ENCODE measurements at places on chromosomes 1 and 21.

DNA sequence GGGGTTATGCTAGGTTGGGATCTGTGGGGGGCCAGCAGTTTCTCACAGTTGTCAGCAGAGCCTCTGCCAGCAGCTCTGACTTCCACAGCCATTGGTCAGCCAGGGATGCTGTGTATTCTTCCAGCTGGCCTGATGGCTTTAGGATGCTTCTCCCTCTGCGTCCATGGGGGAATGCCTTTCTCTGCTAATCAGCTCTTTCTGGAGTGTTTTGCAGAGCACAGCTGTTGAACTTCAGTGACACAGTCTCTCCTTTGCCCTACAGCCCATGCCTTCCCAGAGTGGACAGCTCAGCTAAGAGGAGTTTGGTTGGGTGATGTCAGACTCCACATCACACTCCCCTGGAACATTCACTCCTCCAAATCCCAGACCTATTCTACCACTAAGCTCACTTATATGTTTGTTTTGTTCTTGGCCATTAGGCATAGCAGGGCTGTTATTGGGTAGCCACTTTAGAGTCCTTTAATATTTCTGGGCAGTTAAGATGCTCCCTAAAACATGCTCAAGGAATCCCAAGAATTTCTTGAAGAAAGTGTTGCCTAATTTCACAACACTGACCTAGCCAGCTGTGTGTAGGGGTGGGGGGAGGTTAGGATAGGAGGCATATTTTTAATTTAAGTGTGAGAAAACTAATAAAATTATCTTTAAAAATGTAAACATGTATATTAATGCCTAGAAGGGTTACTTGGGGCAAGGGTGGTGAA is 75.3 kb upstream of the KIAA0040 start:
- no peaks in the 10 kb centered on the region for H3K4me1 ChIP-seq
- H3K27ac ChIP-seq: no peak overlapping the region
- H3K4me3 ChIP-seq: no peak overlapping the region
- peaks cover 19% of the 10 kb centered on the region for H3K27me3 ChIP-seq
- no peak for DNase-seq
- no peaks in the 10 kb centered on the region for H3K36me3 ChIP-seq

GRCh38 chr1:111198836-111199235 is 1.6 kb downstream of the DENND2D start:
- no peaks in the 10 kb centered on the region for H3K27me3 ChIP-seq
- no peak overlapping the region for H3K4me3 ChIP-seq
- DNase-seq: no peak
- no peaks in the 10 kb centered on the region for H3K36me3 ChIP-seq

DNA sequence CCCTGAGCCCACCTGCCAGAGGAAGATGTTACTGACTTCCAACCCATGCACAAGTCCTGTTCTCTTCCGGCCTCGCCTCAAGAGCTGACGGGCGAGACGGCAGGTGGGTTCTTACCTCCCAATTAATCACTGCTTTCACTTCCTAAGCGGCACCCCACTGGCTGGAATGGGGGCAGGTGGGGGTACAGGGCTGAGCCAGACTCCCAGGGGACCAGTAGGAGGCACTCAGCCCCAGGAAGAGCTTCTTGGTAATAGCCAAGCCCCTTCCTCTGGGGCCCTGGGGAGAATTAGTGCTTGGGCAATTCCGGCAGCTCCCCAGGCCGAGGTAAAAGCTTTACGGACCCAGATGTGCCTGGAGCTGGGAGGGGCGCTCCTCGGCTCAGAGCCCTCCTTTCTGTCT is 9.7 kb downstream of the CNTN2 start:
- no peaks in the 10 kb centered on the region for H3K36me3 ChIP-seq
- DNase-seq: no peak
- no peaks in the 10 kb centered on the region for H3K27me3 ChIP-seq
- no peak overlapping the region for H3K4me3 ChIP-seq
- H3K4me1 ChIP-seq: peaks cover 25% of the 10 kb centered on the region
- no peak overlapping the region for H3K27ac ChIP-seq

DNA sequence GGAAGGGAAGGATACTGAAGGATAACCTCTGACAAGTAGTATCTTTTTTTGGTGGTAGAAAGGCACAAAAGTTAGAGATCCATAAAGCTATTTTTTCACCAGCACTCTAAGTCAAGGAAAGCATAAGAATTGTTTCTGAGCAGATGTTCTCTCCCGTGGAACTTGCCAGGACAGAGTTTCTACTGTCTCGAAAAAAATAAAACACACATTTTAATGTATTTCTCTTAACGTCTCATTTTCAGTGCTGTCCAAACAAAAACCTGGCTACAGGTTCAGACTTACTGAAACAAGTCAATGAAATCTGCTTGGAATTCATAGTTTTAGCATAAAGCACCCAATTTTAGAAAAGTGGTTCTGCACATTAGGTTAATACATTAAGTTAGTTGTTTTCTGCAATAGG is 338.3 kb downstream of the LTN1 start:
- no peaks in the 10 kb centered on the region for H3K4me1 ChIP-seq
- H3K4me3 ChIP-seq: no peak overlapping the region
- no peak overlapping the region for H3K27ac ChIP-seq

DNA sequence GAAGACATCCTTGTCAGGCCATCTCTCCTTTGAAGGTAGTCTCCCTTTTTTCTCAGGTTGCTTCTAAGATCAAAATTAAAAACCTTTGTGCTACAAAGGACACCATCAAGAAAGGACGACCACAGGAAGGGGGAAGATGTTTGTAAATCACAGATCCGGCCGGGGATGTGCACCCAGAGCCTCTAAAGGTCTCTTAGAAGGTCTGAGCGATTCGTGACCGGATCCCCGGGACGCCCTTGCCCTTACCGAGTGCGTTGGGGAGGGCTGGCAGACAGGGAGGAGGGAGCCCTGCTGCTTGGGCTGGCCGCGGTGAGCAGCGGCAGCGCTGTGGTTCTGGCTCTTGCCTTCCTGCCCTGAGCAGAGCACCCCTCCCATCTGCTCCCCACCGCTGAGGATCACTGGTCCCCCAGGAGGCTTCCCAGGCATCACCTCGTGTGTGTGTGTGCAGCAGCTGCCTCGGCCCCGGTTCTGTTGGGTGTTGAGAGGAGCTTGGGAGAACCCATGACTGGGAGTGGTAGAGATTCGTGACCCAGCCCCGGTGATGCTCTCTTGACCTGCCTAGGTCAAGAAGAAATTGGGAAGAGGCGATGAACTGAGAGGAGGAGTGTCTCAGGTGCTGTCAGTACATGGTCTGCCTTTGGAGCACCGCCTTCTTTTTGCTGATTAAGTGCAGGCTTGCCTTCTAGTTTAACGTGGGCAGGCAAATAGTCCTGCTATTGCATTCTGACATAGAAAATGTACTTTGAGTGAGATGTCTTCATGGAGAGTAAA is 34.5 kb downstream of the AGPAT3 start:
- H3K27ac ChIP-seq: no peak overlapping the region
- DNase-seq: no peak
- peaks cover 9% of the 10 kb centered on the region for H3K36me3 ChIP-seq
- H3K27me3 ChIP-seq: no peaks in the 10 kb centered on the region
- H3K4me1 ChIP-seq: peaks cover 20% of the 10 kb centered on the region
- no peak overlapping the region for H3K4me3 ChIP-seq

DNA sequence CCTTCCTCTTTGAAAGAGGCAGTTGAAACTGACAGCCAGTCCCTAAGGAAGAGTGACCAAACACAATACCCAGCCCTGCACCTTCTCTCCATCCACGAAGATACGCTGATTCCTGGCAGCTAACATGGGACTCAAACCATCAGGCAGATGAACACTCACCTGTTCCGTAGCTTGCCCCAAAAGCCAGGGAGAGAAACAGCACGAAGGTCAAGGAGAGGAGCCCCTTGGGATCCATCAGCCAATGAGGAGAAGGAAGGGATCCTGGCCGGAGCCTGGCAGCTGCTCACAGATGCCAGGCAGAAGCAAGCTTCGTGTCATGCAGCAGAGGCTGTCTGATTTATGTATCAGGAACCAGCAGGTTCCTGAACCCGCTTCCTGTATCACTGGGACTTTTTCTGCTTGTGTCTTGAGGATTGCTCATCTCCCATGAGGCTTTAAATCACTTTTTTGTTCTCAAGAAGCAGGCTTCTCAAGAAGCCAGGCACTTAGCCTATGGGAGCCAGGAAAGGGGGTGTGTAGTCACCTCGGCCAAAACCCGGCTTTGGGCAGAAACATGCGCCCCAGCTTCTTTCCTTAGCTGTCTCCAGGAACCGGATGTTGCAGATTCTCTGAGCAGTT is at the start of gene SLAMF1:
Gene SLAMF1, minus strand, starts transcription at position 334 of the 618 bp plus-strand sequence. Its CDS starts 99 bp downstream, at position 235.
- no peak within 1 kb of the TSS for H3K4me3 ChIP-seq
- H3K27ac ChIP-seq: no peak within 1 kb of the TSS
- peaks cover 2% of the 10 kb centered on the region for H3K4me1 ChIP-seq
- no peak for DNase-seq
- peaks cover 3% of the 10 kb centered on the region for H3K27me3 ChIP-seq
- no peaks in the 10 kb centered on the region for H3K36me3 ChIP-seq

- no peak for DNase-seq
- peak overlapping the region; percentile 98 for H3K4me3 ChIP-seq
- peak overlapping the region; percentile 99 for H3K27ac ChIP-seq
- H3K4me1 ChIP-seq: peaks cover 64% of the 10 kb centered on the region
Observed at GRCh38 chr1:40692429-40692895, 958 bp downstream of the NFYC start.

- H3K27me3 ChIP-seq: peaks cover 3% of the 10 kb centered on the region
- no peak overlapping the region for H3K4me3 ChIP-seq
- DNase-seq: no peak
- no peaks in the 10 kb centered on the region for H3K36me3 ChIP-seq
Observed at GRCh38 chr1:31531177-31531999, 44.9 kb upstream of the TINAGL1 start.

- no peak overlapping the region for H3K4me3 ChIP-seq
- no peaks in the 10 kb centered on the region for H3K27me3 ChIP-seq
- no peak for DNase-seq
- H3K4me1 ChIP-seq: peaks cover 12% of the 10 kb centered on the region
- peaks cover 9% of the 10 kb centered on the region for H3K36me3 ChIP-seq
- H3K27ac ChIP-seq: no peak overlapping the region
Observed at GRCh38 chr1:219220945-219221344, 47.3 kb downstream of the LYPLAL1 start.

DNA sequence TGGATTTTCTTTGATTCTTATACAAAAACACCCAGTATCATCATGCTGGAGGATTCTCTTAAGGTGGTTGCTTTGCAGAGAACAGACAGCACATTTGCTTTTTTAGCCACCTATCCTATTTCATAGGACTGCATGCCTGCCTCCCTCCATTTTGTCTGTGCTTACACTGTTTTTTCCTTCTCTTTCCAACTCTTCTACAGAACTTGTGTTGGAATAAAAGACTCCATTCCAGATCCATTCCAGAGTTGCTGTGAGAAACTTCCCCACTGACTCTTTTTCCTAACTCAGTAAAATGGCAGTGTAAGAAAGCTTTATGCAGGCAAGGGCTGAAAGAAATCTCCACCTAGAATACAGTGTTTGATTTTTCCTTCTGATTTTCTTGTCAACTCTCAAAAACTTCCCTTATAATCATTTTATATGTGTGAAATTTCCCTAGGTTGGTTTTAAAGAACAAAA is 5.2 kb upstream of the ARID1A start:
- no peak for DNase-seq
- H3K27me3 ChIP-seq: peaks cover 4% of the 10 kb centered on the region
- peak overlapping the region; percentile 64 for H3K4me3 ChIP-seq
- no peaks in the 10 kb centered on the region for H3K36me3 ChIP-seq
- no peak overlapping the region for H3K27ac ChIP-seq

DNA sequence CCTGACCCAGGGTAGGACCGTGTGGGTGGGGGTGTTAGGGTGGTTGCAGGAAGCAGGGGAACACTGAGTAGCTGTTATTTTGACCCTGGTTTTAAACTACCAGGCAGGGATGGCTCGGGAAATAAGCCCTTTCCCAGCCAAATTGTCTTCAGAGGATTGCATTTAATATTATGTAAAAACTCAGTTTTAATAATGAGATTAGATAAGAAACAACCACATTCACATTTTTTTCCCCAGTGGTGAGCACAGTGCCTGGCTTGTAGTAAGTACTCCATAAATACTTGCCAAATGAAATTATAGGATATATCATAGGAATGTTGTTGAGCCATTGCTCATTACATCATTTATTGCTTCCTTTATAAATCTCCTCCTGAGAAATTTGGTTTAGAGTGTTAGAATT is 3.1 kb upstream of the ACP6 start:
- H3K27me3 ChIP-seq: no peaks in the 10 kb centered on the region
- no peak overlapping the region for H3K27ac ChIP-seq
- peak overlapping the region; percentile 20 for H3K4me3 ChIP-seq
- H3K4me1 ChIP-seq: peaks cover 67% of the 10 kb centered on the region

- H3K4me1 ChIP-seq: peaks cover 25% of the 10 kb centered on the region
- no peaks in the 10 kb centered on the region for H3K36me3 ChIP-seq
- H3K27ac ChIP-seq: no peak overlapping the region
- H3K27me3 ChIP-seq: peaks cover 92% of the 10 kb centered on the region
- DNase-seq: no peak
- no peak overlapping the region for H3K4me3 ChIP-seq
Observed at GRCh38 chr1:151723726-151724370, 2.5 kb downstream of the RIIAD1 start.

- H3K4me3 ChIP-seq: no peak overlapping the region
- peaks cover 12% of the 10 kb centered on the region for H3K4me1 ChIP-seq
- H3K36me3 ChIP-seq: peaks cover 3% of the 10 kb centered on the region
- no peak overlapping the region for H3K27ac ChIP-seq
Observed at GRCh38 chr21:31356440-31356839, 12.4 kb upstream of the TIAM1 start.

GRCh38 chr1:175887521-175887920 is 144.1 kb upstream of the TNR start:
- H3K27ac ChIP-seq: no peak overlapping the region
- no peak overlapping the region for H3K4me3 ChIP-seq
- DNase-seq: no peak
- H3K4me1 ChIP-seq: peaks cover 54% of the 10 kb centered on the region
- H3K27me3 ChIP-seq: peaks cover 5% of the 10 kb centered on the region

GRCh38 chr21:35952651-35953340 is 107.5 kb downstream of the SETD4 start:
- H3K36me3 ChIP-seq: no peaks in the 10 kb centered on the region
- no peaks in the 10 kb centered on the region for H3K4me1 ChIP-seq
- H3K27ac ChIP-seq: no peak overlapping the region
- H3K4me3 ChIP-seq: no peak overlapping the region

GRCh38 chr1:16196874-16197273 is 15.6 kb downstream of the ARHGEF19 start:
- no peaks in the 10 kb centered on the region for H3K4me1 ChIP-seq
- no peaks in the 10 kb centered on the region for H3K27me3 ChIP-seq
- no peak for DNase-seq
